ENCODE measurements at places on chromosomes 7 and 10. TPM values are rescaled to one million over a fixed set of nuclear protein-coding genes. Genes with fewer than 3 reads are reported as not detected.

DNA sequence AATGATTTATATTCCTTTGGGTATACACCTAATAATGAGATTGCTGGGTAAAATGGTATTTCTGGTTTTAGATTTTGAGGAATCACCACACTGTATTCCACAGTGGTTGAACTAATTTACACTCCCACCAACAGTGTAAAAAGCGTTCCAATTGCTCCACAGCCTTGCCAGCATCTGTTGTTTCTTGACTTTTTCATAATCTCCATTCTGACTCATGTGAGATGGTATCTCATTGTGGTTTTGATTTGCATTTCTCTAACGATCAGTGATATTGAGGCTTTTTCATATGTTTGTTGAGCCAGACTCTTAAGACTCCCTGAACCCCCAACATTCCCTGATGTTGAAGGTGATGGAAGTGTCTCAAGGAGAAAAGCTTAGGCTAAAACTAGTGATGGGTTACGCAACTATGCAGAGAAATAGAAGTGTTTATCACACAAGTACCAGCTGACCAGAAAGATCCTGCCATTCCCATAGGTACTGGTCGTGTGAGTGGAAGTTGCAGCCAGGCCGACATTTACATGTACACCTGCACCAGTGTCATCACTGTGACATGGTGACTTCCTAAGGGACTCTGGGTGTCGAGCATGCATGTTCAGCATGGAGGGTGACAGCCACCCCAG is 711.2 kb upstream of the NRP1 start:
- DNase-seq = no peak

DNA sequence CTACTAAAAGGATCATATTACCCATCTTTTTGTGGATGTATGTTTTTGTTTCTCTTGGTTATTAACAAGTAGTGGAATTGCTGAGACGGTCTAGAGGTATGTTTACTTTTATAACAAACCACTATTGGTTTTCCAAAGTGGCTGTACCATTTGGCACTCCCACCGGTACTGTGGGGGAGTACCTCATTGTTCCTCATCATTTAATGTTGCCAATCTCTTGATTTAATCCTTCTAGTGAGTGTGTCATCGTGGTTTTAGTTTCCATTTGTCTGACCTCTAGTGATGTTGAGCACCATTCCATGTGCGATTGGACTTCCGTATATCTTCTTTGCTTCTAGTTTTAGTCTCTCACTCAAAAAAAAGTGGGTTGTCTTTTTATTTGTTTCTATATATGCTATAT is 50.4 kb downstream of the RBM33 start:
- no peak for DNase-seq

- DNase-seq = no peak
Measured at GRCh38 chr7:12619461-12620069, 49.0 kb downstream of the SCIN start.

FRMD4A gene
- 0.46 TPM for total RNA-seq

GRCh38 chr7:16189026-16189715 is 232.2 kb downstream of the CRPPA start:
- no peak for DNase-seq

DNA sequence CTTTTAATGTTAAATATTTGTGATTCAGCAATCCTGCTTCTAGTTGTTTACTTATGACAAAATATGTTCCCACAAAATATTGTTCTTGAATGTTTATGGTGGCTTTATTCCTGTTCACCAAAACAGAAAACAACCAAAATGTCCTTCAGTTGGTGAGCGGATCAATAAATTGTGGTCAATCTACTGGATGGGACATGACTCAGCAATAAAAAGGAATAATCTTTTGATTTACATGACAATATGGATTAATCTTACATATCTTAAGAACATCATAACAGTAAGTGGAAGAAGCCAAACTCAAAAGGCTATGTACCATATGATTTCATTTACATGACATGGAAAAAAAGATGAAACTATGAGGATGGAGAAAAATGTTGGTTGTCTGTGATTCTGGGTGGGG is 691.3 kb upstream of the GHITM start:
- DNase-seq = no peak

PDK4 gene
- 0.40 TPM for total RNA-seq

DNA sequence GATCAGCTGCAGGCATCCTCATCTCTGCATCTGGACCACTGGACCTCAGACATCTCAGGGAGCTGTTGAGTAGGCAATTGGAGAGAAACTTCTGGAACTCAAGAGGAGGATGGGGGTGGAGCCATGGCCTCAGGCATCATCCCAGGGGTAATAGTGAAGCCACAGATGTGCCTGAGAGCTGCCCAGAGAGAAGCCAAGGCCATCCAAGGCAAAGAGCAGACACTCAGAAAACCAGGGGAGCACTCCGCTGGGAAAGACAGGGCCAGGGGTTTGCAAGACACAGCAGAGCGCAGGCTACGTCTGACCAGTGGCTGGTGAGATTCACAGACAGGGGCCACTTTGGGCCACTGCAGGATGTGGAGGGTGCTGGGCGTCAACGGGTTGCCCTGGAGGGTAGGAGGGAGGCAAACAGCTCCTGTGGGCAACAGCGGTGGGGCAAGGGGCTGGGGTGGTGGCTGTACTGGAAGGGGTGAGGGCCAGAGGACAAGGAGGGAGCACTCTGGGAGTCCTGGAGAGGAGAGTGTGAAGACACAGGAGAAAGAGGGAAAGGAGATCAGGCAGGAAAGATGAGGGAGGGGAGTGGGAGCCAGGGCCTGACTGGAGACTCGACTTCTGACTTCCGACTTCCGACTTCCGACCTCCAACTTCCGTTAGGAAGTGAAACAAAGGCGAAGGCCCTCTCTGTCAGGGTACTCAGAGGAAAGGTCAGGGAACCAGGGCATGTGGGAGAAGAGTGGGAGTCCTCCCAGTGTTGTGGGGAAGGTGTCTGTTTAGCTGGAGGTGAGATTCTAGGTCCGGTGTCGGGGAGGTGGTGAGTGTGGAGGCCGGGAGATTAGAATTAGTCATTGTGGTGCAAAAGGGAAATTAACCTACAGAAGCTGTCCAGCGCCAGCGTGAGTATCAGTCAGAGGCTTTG is 69.7 kb upstream of the ANTXRL start:
- DNase-seq = no peak

DNA sequence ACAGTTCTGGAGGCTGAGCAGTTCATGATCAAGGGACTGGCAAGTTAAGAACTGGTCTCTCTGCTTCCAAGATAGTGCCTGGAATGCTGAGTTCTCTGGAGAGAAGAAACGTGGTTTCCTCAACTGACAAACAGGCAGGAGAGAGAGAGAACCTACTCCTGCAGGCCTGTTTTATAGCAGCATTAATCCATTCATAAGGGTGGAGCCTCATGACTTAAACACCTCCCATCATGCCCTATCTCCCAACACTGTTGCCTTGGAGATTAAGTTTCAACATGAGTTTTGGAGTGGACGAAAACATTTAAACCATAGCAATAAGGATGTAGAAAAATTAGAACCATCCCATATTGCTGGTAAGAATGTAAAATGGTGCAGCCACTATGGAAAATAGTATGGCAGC is 32.3 kb upstream of the IMMP2L start:
- DNase-seq = no peak

ATOH7 gene
- not detected for total RNA-seq

DNA sequence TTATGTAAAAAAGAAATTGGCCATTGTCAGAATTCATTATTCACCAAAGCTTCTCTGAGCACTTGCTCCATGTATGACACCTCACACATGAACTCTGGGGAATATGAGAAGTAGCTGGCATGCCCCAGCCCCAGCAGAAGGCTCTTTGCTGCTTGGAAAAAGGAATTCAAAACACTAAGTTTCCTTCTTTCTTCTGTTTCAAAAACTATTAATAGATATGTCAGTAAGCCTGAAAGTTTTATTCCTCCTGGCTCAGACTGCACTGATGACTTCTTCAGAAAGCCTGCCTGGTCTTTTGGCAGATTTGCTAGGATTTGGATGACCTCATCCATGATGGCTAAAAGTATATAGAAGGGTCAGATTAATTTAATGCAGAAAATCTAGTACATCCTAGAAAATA is 511.0 kb downstream of the GFRA1 start:
- DNase-seq = no peak

- DNase-seq = no peak
Measured at GRCh38 chr7:5662828-5663227, 118.6 kb downstream of the RNF216 start.

RAMP3 gene
- not detected for total RNA-seq

DNA sequence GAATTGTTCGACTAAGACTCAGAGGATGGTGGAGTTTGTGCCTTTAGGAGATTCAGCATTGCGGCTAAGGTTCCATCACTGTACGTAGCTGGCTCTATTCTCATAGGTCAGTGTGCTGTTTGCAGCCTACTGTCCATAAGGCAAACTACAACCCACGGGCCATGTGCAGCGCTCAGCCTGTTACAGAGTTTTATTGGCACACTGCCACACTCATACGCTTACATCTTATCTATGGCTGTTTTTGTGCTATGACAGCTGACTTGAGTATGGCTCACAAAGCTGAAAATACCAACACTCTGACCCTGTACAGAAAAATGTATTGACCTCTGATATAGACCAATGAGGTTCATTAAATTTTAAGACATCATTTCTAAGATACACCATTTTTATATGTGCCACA is 114.5 kb downstream of the ARID5B start:
- DNase-seq = no peak

DNA sequence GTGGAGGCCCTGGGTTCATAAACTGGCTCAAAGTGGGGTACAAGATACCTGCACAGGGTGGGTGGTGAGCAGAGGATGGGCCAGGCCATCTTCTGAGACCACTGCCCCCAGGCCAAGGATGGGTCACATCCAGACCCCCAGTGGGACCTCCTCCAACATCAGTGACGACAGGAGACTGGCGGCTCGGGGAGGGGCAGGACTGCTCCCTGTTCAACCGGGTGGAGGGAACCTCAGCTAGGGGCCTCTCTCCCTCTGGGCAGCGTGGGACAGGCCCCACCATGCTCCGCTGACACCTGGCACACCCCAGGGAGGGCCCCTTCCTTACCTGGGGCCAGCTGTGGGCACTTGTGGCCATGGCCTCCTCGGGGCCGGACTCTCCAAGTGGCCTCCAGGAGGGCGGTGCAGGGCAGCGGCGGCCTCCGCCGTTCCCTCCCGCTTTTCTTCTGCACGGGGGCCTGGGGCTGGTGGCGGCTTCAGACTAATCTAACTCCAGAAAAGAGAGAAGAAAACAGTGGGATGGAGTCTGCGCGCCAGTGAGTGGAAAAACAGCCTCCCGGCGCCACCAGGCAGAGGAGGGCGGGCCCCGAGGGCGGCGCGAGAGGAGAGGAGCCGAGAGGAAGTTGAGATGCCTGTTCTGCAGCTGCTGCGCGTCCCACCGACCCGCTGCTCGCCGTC is at the start of gene CALHM2:
Gene CALHM2 (minus strand): TSS at position 540 of the 675 bp plus-strand sequence. CDS start 2,429 bp downstream, outside the sequence.
- peak; percentile 46 for DNase-seq
